ENCODE measurements at places on chromosomes 7 and 10.

DNA sequence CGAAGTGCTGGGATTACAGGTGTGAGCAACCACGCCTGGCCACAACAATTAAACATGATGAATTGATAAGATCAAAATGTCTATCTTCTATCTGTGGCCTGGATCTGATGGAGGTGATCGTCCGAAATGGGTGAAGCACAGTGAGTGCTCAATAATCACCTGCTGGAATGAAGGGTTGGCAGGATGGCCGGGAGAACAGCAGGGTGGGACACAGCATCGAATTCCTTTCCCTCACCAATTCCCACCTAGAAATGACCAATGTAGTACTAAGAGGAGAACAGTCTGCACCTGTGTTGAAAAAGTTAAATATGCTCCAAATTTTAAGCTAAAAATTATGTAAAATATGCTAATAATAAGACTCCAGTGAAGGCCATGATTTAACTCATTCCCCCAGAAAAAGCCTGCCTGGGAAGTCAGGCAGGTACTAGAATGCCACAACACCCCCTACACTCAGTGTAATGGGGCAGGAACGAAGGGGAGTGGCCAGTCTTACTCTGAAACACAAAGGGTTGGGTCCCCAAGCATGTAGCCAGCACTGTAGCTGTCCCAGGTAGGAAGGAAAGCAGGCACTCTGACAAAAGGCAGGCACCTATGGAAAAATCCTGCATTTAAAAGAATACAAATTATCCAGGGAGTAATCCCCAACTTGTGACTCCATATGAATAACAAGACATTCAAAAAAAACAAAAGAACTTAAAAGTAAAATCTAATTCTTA lies 110.3 kb downstream of the VPS41 start:
- no peaks in the 10 kb centered on the region for H3K36me3 ChIP-seq
- H3K27ac ChIP-seq, result peak overlapping the region; percentile 94
- DNase-seq, result peak; percentile 70
- H3K4me3 ChIP-seq, result no peak overlapping the region
- no peaks in the 10 kb centered on the region for H3K27me3 ChIP-seq

- no peaks in the 10 kb centered on the region for H3K27me3 ChIP-seq
- H3K4me3 ChIP-seq, result no peak within 1 kb of the TSS
Measured at GRCh38 chr7:144048648-144049047, at the start of gene OR2A5. TSS of gene OR2A5 (plus strand) at chr7:144048948. CDS start at chr7:144050402, 1,454 bp downstream.

DNA sequence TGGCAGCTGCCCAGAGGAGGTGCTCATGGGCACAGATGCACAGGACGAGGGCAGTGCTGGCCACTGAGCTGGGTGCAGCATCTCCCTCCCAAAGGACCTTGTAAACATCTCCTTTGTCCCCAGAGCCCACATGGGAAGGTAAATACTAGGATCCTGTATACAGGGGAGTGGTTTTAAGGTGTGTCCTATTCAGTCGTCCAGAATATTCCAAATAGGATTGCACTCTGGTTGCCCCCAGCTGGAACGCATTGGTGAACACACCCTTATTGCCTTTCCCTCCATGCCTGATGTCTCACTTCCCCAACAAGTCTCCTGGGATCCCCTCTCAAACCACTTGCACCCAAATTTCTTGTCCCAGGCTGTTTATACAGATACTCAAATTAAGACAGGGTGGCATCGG lies 152.0 kb upstream of the PCBD1 start:
- H3K36me3 ChIP-seq, result no peaks in the 10 kb centered on the region
- H3K27ac ChIP-seq, result no peak overlapping the region
- H3K4me3 ChIP-seq, result no peak overlapping the region
- DNase-seq, result no peak
- H3K27me3 ChIP-seq, result peaks cover 3% of the 10 kb centered on the region

DNA sequence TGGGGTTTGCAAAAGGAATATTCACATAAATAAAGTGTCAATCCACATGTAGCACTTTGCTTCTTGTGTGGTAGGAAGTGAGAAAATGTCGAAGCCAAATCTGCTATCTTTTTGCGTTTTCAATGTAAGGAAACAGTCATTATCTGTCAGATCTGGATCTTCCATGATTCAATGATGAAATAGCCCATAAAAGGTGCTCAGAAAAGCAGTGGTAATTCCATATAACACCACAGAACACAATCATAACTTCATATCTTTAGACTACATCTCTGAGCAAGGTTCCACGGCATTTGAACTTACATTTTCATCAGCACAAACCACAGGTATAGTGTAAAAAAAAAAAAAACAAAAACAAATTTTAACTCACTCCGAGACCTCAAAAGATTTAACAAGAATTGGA lies 39.9 kb upstream of the EGR2 start:
- no peak overlapping the region for H3K4me3 ChIP-seq
- H3K36me3 ChIP-seq, result no peaks in the 10 kb centered on the region
- H3K27me3 ChIP-seq, result no peaks in the 10 kb centered on the region

- peaks cover 10% of the 10 kb centered on the region for H3K36me3 ChIP-seq
- H3K27me3 ChIP-seq, result no peaks in the 10 kb centered on the region
- H3K4me1 ChIP-seq, result peaks cover 32% of the 10 kb centered on the region
- 0 out of 2 replicates have a peak overlapping the region, but pooled peaks have one; percentile 37 for H3K27ac ChIP-seq
- no peak overlapping the region for H3K4me3 ChIP-seq
Measured at GRCh38 chr7:37408291-37409228, 40.1 kb downstream of the ELMO1 start.

DNA sequence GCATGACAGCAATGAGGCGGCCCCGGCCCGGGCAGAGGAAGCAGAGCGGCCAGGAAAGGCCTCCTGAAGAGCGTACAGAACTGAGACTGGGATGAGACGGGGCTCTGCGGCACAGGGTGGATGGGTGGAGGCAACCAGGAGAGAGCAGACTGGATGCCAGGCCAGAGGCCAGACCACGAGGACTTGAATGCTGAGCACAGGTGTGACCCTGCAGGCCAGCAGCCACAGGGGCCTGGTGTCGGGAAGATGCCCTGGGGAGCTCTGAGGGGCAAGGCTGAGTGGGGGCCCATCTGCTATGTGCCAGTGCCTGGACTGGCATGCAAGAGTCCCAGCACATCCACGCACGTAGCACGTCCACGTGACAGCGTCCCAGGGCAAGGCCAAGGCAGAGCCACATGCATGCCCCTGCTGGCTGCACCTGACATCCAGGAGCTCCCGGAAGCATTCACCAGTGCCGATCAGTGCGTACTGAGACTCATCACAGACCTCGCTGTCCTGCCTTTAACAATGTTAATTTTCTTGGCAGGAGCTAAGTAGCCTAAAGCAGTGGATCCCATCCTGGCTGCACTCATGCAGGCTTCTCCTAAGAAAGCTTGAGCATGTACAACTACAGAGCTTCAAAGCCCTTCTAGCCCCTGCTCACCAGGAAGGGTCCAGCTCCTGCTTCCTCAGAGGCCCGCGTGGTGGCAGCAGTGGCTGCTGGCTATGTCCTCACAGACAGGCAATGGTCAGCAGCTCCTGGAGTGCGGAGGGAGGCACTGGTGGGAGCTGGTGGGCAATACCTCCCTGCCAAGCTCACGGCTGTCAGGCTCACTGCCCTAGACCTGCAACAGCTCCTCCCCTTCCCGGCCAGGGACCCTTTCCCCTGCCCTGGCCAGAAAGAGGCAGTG lies 18.0 kb downstream of the GRID1 start:
- H3K27me3 ChIP-seq, result no peaks in the 10 kb centered on the region
- no peak overlapping the region for H3K4me3 ChIP-seq
- DNase-seq, result no peak
- H3K27ac ChIP-seq, result no peak overlapping the region
- no peaks in the 10 kb centered on the region for H3K36me3 ChIP-seq

Measured in WTC11 (cell line).